ENCODE measurements at places on chromosomes 7 and 10. TPM values are rescaled to one million over a fixed set of nuclear protein-coding genes. Genes with fewer than 3 reads are reported as not detected.

Gene PTF1A
- total RNA-seq: not detected

Gene JCAD
- 16.6 TPM for total RNA-seq

Gene IL6
- total RNA-seq: 3.0 TPM

Gene CALML5
- total RNA-seq: not detected

Gene OPN1SW
- total RNA-seq: not detected

Gene TRPV5
- total RNA-seq: not detected

Gene MYH16
- total RNA-seq: not detected

Gene BTBD16
- not detected for total RNA-seq

Gene H2BK1
- not detected for total RNA-seq

Gene IFIT1B
- not detected for total RNA-seq

Gene CASP7
- 21.4 TPM for total RNA-seq

Gene DLX5
- not detected for total RNA-seq

Gene RPEL1
- total RNA-seq: 0.12 TPM

Gene GRID1
- 0.34 TPM for total RNA-seq

Gene DRGX
- total RNA-seq: not detected

Gene GPR15LG
- not detected for total RNA-seq

Gene RAPGEF5
- 0.85 TPM for total RNA-seq

Gene NKX1-2
- not detected for total RNA-seq

Gene SH2B2
- total RNA-seq: 2.7 TPM

Gene OR6V1
- total RNA-seq: not detected

Gene CYP2E1
- under 0.01 TPM for total RNA-seq

Gene TWIST1
- 70.1 TPM for total RNA-seq

Gene CFAP70
- 0.23 TPM for total RNA-seq

Gene MYL10
- total RNA-seq: not detected

Gene HGF
- 33.2 TPM for total RNA-seq

Gene PARG
- total RNA-seq: 13.7 TPM

Gene EEPD1
- total RNA-seq: 2.1 TPM

Gene GPR146
- total RNA-seq: 18.6 TPM

Gene DKK1
- 95.7 TPM for total RNA-seq

Gene TBXAS1
- total RNA-seq: 4.9 TPM
